Activated gamma-delta T cell (primary cell): ENCODE measurements at places on chromosomes 16 and 17.

DNA sequence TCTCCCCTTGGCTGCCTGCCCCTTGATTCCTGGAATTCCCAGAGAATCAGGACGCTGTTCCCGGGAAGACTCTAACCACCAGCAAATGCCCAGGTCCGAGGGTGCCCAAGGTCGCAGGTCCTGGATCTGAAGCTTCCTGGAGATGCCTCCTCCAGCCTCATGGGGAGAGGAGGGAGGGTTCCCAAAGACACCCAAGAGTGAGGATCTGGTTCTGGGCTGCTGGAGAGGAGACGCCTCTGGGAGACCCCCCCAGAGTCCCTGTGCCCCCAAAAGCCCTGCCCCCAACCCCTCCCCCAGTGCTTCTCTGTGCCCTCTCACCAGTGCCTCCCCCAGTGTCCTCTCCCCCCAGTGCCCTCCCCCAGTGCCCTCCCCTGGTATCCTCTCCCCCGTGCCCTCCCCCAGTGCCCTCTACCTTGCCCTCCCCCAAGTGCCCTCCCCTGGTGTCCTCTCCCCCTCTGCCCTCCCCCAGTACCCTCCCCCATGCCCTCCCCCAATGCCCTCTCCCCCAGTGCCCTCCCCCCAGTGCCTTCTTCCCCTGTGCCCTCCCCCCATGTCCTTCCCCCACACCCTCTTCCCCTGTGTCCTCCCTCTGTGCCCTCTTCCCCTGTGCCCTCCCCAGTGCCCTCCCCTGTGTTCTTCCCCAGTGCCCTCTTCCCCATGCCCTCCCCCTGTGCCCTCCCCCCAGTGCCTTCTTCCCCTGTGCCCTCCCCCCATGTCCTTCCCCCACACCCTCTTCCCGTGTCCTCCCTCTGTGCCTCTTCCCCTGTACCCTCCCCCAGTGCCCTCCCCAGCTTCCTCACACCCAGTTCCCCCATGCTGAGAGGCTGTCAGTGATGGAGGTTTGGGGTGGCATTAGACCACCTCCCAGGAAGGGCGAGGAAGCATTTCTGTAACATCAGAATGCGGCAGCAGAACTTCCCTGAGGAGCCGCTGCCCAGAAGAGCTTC, 6.3 kb upstream of the SECTM1 start:
- no peak for DNase-seq

GRCh38 chr17:18246880-18247612, 11.5 kb downstream of the FLII start:
- no peak for DNase-seq

DNA sequence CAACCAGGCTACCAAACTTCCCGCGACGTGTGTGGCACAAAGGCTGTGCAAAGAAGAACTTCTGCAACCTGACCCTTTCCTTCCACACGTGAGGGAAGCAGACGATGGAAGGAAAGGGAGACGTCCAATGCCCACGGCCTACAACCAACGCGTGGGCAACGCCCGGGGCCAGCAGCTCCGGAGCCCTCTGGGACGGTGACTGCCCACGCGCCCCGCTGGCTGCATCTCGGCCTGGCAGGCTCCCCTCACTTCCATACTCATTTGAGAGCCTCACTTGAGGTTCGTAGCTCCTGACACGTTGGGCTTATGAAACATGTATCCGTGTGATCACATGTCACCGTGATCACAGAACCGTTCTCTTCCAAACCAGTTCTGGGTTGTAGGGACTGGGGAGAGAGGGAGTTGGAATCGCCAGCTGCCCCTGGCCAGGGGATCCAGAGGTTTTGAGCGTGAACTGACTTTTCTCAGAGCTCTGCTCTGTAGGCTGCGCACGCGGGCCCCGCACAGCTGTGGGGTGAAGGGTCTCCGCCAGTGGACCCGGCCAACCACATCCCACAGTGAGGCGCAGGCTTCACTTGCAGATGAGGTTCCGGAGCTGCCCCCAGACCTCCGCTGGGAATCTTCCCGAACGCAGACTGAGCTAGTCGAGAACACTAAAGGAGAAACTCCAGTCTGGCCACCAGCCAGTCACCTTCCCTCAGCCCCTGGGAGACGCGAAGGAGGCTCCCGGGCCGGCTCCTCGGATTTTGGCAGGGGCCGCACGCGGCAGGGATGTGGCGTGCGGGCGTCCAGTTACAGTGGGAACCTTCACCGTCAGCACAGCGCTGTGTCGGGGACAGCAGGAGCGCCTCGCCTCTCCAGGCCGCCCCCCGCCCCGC, 1.0 kb downstream of the LMF1 start:
- no peak for DNase-seq

- DNase-seq = no peak
These were observed 13.6 kb upstream of the FADS6 start for GRCh38 chr17:74907012-74907411.

DNA sequence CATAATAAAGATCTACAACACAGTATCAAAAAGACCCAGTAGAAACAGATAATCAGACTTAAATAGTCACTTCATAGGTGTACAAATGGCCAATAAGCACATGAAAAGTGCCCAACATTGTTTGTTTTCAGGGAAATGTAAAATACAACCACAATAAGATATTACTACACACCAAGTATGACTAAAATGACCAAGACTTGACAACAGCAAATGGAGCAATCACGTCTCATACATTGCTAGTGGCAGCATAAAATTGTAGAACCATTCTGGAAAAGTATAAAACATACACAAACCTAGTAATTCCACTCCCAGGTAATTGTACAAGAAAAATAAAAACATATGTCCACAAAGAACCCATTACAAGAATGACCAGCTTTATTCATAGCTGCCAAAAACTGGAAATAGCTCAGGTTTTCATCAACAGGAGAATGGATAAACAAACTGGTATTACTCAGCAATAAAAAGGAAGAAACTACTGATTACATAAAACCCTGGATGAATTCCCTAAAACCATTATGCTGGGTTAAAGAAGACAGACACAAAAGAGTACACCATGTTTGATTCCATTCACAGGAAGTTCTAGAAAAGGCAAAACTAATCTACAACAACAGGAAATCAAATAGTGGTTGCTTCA, 85.6 kb downstream of the TTC19 start:
- no peak for DNase-seq

GRCh38 chr17:45894022-45894784, at the start of gene MAPT:
Gene MAPT, plus strand, starts transcription at chr17:45894554. Its CDS starts 67,784 bp downstream, at chr17:45962338.
- DNase-seq = peak; percentile 73

- no peak for DNase-seq
These were observed 4.5 kb downstream of the CCL17 start for GRCh38 chr16:57409065-57409464.

DNA sequence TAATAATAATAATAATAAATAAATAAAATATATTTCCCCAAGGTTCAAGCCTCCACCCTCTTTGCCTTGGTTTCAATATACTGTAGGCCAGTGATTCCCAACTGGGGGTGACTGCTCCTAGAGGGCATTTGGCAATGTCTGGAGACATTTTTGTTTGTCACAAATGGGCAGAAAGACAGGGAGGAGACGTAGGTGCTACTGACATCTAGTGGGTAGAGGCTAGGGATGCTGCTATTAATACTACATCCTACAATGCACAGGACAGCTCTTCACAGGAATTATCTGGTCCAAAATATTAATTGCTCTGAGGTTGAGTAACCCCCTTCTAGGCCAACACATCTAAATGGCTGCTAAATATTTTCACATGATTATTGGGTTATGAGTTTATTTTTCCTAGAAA, 12.8 kb upstream of the PRR14 start:
- DNase-seq = no peak

- peak; percentile 64 for DNase-seq
These were observed 543 bp downstream of the STX4 start for GRCh38 chr16:31033709-31034492.

GRCh38 chr17:63120406-63120805, 154.4 kb downstream of the TANC2 start:
- DNase-seq = no peak

DNA sequence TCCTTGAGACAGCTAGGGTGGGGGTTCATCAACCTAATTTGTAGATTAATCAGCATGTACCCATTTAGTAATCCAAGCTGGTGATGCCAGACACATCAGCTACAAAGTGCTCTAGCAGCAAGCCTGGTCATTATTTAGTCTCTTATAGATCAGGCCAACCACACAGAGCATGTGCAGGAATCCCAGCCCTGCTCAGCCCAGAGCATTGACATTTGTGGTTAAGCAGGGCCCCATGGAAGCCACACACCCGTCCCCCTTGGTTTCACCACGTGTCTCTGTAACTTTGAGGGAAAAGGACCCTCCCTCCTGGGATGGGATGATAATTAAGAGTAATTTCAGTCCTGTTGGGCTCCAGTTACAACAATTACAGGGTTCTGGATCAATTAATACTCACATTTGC, 268.8 kb upstream of the RPL38 start:
- DNase-seq = no peak

GRCh38 chr16:49889725-49890397, 33.9 kb upstream of the ZNF423 start:
- no peak for DNase-seq

DNA sequence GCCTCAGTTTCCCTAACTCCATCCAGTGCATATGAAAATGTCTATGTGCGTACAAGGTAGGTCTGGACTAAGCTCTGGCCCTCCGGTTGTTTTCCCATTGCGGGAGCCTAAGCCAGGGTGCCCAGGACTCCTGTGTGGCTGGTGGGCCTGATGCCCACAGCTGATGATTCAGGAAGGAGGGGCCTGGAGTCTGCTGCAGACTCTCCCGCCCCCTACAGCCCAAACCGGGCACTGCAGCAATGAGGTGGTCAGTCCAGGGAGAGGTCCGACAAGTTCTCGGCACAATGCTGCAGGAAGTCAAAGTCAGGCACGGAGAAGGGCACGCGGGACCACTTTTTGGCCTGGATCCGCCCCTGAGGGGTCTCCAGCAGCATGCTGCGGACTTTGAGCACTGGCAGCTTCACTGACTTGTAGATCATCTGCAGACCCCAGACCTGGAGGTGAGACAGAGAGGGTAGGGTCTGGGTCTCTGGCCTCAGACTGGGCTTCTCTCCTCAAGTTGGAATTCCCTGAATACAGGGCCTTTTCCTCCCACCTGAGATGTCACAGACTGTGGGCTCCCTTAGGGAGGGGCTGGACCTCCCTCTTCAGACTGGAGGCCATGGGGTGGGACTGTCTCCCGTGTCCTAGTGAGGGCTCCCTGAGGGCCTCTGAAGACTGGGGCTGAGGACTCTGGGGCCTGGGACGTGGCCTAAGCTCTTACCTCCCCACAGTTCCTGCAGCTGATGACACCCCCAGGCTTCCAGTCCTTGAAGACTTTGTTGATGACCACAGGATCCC, 3.4 kb upstream of the ZNF385C start:
- no peak for DNase-seq

DNA sequence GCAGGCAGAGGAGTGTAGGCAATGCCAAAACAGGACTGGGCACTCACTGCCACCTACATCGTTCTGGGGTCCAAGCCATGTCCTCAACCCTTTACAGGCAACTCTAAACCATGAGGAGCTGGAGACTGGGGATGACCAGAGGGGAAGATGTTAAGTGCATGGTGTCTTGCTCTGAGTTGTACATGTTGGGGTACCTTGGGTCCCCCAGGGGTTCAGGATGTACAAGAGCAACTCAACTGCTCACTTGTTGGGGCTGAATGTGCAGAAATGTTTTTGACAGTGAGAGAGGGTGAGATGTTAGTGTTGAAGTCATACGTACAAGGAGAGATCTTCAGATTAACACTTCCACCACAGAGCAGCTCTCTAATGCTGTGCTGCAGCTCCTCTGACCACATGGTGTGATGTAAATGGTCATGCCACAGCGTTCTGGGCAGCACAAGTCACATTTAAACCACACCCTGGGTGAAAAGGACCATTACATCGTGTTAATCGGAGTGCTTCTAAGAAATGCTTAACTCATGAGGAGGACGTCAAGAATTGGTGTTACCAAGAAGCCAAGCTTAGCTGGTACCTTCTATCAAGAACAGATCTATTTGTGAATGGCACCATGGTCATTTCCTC, 2.4 kb downstream of the CCL18 start:
- no peak for DNase-seq

DNA sequence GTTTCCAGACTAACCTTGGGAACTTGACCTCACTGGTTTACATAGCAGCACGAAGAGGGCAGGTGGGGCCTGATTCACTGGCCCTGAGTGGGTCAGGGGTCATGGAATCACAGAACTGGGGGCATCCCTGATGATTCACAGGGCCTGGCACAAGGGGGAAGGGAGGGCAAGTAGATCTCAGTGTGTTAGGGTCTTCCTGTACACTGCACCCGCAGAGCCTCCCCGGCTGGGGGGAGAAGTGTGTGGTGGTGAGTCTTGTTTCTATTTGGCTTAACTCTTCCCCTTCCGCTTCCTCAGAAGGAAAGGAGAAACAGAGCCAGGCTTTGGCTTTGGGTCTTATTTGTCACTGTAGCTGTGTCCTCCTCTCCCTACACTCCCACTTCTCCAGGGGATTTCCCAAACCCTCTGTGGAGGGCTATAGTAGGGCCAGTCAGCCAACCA, 3.7 kb downstream of the STARD3 start:
- DNase-seq = no peak

DNA sequence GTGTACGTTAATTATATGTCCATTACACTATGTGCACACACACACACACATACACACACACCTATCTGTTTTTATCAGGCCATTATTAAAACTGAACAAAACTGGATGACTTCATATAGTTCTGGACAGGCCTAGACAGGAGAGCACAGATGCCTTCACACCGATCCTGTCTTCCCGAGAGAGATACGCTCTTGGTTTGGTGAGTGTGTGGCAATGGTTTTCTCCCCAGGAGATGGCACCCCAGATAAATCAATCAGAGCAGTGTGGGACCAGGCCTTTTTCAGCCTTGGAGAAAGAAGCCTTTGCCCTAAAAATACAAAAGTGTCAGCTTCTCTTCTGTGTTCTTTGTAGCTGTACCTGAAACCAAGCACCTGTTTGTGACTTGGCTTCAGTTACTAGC, 83.7 kb downstream of the CPPED1 start:
- no peak for DNase-seq

GRCh38 chr17:45410144-45411091, 22.3 kb downstream of the ARHGAP27 start:
- no peak for DNase-seq

- no peak for DNase-seq
These were observed 8.9 kb upstream of the KRT19 start for GRCh38 chr17:41536741-41537613.

- DNase-seq = no peak
These were observed 6.8 kb downstream of the MEAK7 start for GRCh38 chr16:84497418-84498222.

GRCh38 chr17:34378664-34379101, 15.7 kb upstream of the CCL1 start:
- no peak for DNase-seq

DNA sequence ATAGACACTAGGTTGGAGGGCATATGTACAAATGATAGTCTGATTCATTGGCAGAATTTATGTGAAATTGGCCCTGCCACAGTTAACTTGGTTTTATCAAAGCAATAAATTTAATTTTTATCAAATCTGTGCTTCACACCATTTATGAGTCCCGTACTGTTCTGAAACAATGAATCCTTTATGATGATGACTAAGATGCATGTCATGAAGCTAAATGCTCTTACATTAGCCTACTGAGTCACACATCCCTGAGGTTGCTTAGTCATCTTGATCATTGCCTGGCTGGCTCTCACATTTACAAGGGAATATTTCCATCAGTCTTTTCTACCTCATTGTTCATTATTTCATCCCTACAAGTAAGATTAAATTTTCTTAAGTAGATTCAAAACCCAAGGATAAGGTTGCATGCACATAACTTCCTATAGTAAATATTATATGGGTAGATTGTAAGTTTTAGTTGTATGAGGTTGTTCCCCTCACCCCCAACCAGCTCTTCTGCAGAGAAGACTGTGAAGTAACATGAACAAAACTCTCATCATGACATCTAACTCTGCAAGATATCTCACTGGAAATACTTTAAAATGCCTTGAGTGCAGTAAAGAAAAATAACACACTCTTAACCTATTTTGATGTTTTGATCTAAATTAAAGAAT, 170.7 kb downstream of the CYB561 start:
- no peak for DNase-seq
